ENCODE measurements at places on chromosomes 5 and 9.

- DNase-seq: no peak
Observed at GRCh38 chr9:79257228-79257781, 314.5 kb upstream of the TLE4 start.

- DNase-seq: no peak
Observed at GRCh38 chr5:68436686-68437520, 221.3 kb downstream of the PIK3R1 start.

DNA sequence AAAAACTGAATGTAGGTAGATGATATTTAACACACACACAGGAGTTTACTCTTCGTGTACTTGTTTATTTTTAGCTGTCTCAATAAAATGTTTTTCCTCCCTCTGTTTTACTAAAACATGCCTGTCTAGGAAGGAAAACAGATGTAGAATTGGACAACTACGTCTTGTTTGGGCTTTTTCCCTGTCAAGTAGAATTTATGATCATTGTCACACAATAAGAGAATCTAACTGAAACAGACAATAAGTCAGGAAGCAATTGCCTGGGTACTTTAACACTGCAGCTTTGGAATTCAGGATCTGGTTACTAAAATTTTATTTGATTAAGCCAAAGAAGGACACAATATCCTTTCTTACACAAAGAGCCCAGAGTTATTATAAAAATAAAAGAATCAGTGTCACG lies 164.2 kb downstream of the ZDHHC21 start:
- DNase-seq: no peak

GRCh38 chr5:64854855-64855254 lies 86.1 kb downstream of the CWC27 start:
- no peak for DNase-seq

DNA sequence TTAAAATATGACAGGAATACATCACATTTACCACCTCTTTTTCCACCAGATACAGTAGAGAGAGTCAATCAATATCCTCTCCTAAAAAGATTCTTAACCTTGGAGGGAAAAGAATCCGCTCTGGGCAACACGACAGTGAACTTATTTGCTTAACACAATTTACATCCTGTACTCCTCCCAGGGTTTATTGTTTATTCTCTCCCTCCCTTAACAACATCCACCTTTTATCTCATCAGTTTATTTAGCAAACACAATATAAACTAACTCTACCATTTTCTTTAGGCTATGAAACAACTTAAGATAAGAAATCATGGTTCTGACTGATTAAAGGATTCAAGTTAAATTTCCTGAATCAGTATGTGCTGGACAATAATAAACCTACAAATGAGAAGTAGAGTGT lies 50.9 kb downstream of the CERT1 start:
- no peak for DNase-seq
